PC-9 (cell line): ENCODE measurements at places on chromosomes 2 and 18. TPM values are rescaled to one million over a fixed set of nuclear protein-coding genes. Genes with fewer than 3 reads are reported as not detected.

C2orf72 gene
- total RNA-seq, result 0.13 TPM in 1 of 2 replicates, not detected in the other

OTX1 gene
- total RNA-seq, result 6.8 and 7.0 TPM in 2 replicates

ADCYAP1 gene
- total RNA-seq, result not detected in 2 replicates

NMUR1 gene
- total RNA-seq, result not detected in 2 replicates

TUBB8B gene
- not detected in 2 replicates for total RNA-seq
